ENCODE measurements at places on chromosomes 2 and 18.

- DNase-seq, result no peak
These were observed 622.6 kb upstream of the ID2 start for GRCh38 chr2:8059255-8059654.

- DNase-seq, result no peak
These were observed 159.9 kb downstream of the LAMA3 start for GRCh38 chr18:23849141-23849540.

DNA sequence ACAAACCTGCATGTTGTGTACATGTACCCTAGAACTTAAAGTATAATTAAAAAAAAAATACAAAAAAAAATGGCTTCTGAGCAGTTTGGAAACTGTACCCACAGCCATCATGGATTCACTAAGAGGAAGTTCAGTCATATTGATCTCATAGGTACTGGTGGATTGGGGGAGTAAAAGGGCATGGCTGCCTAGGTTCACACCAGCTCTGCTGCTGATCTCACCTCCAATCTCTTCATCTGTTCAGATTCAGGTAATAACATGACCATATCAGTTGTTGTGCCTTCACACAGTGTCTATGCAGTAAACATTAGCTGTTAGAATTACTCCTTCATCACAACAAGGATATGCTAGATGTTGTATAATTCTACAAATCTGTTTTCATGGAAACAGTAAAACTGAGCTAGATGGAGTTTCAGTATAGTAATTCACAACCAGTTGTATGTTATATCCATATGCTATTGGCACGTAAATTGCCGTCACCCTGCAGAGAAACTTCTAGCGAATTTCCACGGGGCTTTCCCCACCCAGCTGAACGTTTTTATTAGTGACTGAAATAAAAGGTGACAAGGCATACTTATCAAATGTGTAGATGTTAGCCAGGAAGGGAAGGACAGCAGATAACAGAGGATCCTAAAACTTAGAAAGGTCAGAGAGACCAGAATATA is 59.3 kb upstream of the ITM2C start:
- DNase-seq, result no peak

DNA sequence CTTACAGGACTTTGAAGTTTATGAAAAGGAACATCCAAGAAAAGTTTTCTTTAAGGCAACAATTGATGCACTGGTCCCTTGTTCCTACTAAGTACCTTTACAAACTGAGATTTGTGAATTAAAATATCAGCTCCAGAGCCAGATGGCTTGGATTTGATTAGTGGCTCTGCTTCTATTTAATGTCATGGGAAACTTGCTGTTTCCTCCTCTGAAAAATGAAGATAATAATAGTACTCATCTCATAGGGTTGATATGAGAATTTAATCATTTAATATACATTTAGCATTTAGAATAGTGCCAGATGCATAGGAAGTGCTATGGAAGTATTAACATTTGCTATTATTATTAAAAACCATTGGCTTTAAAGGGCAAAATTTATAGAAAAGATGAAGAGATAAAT is 2.6 kb upstream of the GAREM1 start:
- DNase-seq, result no peak

- no peak for DNase-seq
These were observed 257.2 kb downstream of the SRBD1 start for GRCh38 chr2:45353879-45354278.

GRCh38 chr2:51324051-51324450 is 292.1 kb upstream of the NRXN1 start:
- no peak for DNase-seq

DNA sequence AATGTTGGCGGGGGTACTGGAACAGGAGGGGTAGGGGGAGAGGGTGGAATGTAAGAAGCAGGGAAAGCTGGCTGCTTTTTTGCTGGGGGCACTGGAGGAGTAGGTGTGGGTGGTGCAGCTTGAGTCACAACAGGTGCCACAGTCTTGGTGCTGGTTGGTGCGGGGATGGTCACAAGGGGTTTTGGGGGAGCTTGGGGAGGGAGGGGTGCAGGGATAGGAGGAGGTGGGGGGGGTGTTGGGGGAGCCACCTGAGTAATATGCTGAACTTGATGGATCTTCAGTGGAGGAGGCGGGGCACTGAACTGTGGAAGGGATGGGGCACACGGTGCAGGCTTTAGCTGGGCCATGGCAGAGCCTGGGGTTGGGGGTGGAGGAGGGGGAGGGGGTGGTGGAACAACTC is 94.4 kb downstream of the RAPH1 start:
- DNase-seq, result no peak

GRCh38 chr2:100924520-100925451 is 77.3 kb upstream of the RPL31 start:
- DNase-seq, result no peak

- no peak for DNase-seq
These were observed 186.7 kb downstream of the PARD3B start for GRCh38 chr2:204732019-204732418.

- no peak for DNase-seq
These were observed 92.5 kb upstream of the SLC35G4 start for GRCh38 chr18:11516751-11517503.

DNA sequence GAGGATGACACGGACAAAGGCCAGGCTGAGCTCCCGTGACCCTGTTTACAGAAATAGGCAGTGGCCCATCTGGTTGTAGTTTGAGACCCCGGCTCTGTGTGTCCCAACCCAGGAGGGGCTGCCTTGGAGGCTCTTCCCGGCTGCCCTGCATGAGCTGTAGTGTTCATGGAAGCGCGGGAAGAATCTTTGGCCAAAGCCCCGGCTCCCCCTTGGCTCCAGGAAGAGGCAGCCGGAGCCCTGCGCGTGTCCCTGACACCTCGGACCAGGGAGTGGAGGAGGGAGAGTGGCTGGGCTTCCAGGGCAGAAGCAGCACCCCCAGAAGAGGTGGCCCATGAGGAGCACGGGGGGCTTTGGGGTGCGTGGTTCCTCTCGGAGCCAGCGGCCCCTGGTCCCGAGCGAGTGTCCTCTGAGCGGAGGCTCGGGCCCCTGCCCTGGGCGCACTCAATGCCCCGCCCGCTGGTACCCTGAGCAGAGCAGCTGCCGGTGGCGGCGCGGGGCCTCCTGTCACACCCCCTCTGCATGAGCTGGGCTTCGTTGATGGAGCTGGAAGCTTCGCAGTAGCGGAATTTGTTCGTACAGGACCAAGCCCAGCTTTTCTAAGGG is 21.7 kb downstream of the GPR35 start:
- no peak for DNase-seq

- DNase-seq, result no peak
These were observed 17.4 kb upstream of the HAAO start for GRCh38 chr2:42809819-42810120.

DNA sequence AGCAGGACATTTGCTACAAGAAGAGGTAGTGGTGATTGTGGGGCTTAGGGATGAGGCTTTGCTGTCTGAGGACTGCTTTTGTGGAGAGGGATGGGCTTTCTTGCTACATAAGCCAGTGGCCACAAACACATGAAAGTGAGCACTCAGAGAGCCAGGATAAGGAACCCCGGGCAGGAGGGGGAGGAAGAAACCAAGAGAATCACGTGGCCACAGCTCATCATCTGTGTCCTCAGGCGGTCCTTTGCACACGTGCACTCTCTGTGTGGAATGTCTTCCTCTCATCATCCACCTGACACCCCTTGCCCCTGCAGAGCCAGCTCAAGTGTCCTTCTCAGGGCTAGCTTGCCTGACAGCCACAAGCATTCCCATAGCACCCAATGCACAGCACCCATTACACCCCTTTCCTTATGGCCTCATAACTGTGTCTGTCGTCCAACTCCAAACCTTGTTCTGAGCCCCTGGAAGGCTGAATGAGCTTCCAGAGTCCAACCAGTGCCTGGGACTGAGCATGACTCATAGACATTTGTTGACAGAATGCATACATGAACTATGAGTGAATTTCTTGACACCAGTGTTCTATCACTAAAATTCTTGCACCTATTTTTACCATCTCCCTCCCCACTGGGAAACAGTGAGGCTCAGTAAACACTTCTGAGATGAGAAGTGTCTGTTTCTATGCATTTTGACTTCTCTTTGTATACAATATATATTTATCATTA is 398.3 kb downstream of the ALK start:
- DNase-seq, result no peak

GRCh38 chr2:217742841-217743240 is 260.0 kb downstream of the TNS1 start:
- no peak for DNase-seq

DNA sequence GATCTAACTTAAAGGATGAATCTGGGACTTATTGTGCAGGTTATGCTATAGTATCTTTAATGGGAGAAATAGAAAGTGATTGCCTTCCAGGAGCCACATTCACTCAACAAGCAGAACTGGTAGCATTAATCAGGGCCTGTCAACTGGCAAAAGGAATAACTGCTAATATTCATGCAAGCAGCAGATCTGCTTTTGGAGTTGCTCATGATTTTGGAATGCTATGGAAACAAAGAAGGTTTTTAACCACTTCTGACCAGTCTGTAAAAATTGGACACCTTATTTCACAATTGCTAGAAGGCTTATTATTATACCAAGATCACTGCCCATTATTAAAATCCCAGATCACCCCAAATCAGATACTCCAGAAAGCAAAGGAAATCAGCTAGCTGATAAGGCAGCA is 200.4 kb downstream of the MREG start:
- DNase-seq, result no peak

GRCh38 chr2:172105471-172106107 is 2.9 kb upstream of the DLX2 start:
- DNase-seq, result no peak

- no peak for DNase-seq
These were observed 13.3 kb upstream of the POLE4 start for GRCh38 chr2:74944987-74945787.

DNA sequence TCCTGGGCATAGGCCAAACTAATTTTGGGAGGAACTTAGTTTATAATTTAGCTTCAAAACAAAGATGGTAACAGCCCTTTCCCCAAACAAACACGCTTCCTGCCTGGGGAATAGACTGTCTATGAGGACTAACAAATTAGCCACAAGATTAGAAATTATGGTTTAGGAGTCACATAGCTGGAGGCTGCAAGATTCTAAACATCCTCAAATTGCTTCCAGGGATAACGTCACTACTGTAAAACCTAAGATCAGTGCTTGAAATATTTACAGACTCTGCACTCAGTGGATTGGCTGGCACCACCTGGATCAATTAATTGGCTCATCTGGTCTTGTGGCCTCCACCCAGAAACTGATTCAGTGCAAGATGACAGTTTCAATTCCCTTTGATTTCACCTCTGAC is 118.0 kb upstream of the TACR1 start:
- DNase-seq, result no peak

DNA sequence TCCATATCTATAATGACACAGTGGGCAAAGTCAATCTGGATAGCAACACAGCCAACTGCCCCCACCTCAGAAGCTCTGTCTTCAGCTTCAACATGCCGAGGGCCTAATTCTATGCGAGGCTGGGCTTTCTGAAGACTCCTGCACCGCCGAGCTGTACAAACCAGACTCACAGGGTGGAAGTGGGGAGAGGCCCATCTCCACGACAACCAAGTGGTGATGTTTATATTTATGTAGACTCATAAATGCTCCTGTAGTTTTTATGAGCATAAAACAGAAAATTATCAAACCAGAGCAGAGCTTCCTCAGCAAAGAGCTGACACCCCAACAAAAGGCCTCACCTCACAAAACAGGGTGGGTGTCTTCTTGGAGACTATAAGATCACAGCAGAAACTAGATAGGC is 77.0 kb upstream of the LGALSL start:
- DNase-seq, result no peak

GRCh38 chr2:67938053-67938452 is 124.8 kb downstream of the C1D start:
- no peak for DNase-seq

- DNase-seq, result no peak
These were observed 63.3 kb downstream of the LPIN1 start for GRCh38 chr2:11809586-11810236.

DNA sequence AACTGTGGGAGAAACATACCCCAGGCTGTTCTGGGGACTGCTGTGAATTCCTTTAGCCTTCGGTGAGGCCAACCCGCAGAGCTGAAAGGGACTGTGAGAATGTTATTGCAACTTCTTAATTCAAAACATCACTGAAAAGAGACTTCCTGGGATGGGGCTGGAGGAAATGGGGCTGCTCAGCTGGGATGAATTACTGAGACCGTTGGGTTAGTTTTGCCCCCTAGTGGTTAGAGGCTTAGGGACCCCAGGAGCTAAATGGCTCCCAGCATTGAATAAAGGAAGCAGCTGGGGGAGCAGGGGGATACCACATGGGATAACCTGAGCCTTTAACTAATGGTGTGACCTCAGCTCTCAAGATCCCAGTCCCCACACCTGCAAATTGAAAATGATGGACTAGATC is 941.1 kb upstream of the FANCL start:
- DNase-seq, result peak; percentile 43

DNA sequence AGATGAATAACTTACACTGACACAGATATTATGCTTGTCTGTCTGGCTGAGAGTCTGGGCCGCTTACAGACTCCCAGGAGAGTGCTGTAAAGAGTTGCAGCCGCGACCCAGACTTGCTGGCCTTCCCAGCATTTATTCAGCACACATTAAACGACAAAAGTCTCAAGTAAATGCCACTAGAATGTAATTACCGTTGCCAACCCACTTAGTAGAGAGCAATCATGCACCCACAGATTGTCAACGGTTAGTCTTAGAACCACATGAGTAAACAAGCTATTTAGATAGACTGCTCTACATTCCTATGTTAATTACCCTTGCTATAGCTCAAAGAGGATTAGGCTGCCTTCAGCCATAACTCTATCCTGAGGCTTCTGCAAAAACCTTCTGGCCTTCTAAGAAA is 47.8 kb upstream of the C2orf74 start:
- DNase-seq, result no peak

DNA sequence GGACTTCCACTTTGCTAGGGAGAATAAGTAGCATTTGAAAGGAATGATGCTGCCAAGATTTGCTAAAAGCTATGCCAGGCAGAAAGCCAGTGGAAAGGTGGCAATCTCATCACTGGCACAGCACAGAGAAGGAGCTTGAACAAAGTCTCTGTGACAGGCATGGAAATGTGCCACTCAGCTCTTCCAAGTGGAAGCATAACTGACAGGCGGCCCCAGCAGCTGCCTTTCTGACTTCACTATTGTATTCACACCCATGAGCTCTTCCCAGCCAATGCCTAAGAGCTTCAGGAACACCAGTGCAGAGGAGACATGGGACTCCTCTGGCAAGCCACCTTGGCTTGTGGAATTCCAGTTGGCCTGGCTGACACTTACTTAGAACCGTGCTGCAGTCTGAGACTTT is 134.6 kb upstream of the REG3G start:
- DNase-seq, result no peak

GRCh38 chr2:30410217-30410616 is 36.8 kb upstream of the LCLAT1 start:
- no peak for DNase-seq

GRCh38 chr2:168583710-168584521 is 127.8 kb downstream of the CERS6 start:
- DNase-seq, result peak; percentile 70

DNA sequence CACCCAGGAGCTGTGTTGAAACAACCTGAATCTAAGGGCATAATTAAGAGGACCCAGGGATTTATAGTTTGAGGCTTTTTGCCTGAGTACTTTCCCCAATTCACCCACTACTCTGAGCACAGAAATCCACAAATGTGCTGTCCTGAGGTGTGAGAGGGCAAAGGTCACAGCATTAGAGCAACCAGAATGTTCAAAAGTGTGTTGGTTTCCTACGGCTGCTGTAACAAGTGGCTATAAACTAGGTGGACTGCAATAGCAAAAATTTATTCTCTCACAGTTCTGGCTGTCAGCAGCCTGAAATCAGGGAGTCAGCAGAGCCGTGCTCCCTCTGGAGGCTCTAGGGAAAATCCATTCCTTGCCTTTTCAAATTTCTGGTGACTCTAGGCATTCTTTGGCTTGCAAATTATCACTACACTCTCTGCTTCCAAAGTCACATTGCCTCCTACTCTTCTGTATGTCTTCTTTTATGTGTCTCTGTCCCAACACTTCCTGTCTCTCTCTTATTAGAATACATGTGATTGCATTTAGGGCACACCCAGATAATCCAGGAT is 91.4 kb upstream of the TACR1 start:
- no peak for DNase-seq

All from NCI-H446 (cell line).